Midbrain (tissue), 1 donor: ENCODE measurements at places on chromosomes 11 and 22.
A peak's percentile ranks its signal among the peaks of the same experiment; 100 is the strongest.

DNA sequence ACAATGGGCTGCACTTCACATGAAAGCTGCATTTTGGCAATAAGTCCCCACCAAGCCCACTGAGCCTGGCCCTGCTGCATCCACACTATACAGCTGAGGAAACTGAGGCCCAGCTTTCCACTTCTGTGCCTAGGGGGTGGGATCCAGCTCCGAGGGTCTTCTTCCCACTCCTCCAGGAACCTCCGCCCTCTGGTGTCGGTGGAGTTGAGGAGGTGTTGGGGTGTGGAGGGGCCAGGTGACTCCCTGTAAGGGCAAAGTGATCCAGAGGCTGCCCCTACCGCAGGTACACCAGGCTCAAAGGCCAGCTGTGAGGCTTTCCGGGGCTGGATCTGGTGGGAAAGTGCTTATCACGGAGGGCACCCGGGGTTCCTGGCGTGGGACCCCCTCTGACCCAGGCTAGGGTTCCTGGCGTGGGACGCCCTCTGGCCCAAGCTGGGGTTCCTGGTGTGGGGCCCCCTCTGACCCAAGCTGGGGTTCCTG lies 125.0 kb downstream of the KCNQ1 start:
- DNase-seq, result no peak

DNA sequence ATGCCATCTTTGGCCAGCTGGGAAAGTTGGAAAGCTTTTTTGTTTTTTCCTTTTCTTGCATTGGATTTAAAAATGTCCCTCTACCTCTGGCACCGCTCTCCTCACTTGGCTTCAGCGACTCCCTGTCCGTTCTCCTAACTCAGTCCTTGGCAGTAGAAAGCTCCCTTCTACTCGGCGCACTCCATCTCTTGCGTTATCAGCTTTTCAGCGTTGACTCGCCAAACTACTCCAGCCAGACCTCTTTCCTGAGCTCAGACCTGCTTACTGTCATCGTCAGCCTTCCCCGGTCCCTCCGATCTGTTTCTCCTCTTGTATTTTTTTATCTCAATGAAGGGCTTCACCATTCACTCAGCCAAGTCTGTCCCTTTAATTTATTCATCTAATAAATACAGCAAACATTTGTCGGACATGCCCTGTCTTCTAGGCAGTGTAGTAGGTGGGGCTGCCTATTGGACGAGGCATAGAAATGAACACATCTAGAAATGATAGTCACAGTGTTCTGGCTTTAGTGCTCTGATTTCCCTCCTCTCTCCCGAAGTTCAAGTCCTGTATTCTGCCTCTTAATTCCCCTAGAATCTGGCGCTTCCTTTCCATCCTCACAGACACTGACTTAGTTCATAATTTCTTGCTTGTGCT lies 839 bp downstream of the CEP164 start:
- DNase-seq, result peak; percentile 63

- no peak for DNase-seq
Measured at GRCh38 chr22:48796310-48797015, 1031.2 kb downstream of the BRD1 start.

- no peak for DNase-seq
Measured at GRCh38 chr11:57468276-57468675, 7.9 kb downstream of the RTN4RL2 start.

GRCh38 chr11:113675003-113675561 lies 31.0 kb downstream of the TMPRSS5 start:
- DNase-seq, result no peak

DNA sequence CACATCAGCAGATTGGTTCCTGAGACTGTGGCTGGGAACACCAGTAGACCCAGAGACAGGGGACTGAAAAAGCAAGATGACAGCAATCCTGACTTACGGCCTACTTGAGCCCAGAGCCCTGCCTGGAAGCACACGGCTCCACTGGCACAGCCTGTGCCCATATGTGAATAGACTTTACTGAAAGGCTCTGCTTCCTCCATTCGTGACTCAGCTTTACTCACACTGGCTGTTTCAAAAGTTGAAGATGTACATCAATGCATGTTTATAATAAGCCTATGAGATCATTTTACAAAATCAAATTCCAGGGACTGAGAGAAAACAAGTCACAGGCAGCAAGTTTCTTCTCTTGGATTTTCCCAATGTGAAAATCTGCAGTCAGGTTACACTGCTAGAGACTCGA lies 134.6 kb upstream of the TEAD1 start:
- no peak for DNase-seq

DNA sequence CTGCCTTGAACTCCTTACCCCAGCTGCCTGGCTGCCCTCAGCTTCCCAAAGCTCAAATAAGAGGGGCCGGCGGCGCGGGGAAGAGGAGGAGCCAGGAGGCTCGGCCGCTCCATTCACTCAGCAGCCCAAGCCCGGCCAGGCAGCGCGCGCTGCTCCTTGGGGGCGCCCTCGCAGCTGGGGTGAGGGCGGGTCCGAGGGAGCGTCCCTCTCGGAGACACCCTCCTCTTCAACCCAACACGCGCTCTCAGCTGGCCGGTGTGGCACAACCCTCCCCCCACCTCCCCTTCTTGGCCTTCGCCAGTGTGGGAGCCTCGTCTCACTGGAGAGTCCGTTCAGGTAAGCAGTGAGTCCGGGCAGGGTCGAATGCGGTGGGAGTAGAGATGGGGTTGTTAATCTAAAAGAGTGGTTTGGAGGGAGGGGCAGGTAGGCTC lies at the start of gene WT1:
Gene WT1, minus strand, starts transcription at position 29 of the 431 bp plus-strand sequence.
- DNase-seq, result no peak

GRCh38 chr11:128776424-128777284 lies 82.8 kb downstream of the FLI1 start:
- DNase-seq, result no peak

GRCh38 chr11:32586576-32587190 lies 3.1 kb downstream of the EIF3M start:
- no peak for DNase-seq

GRCh38 chr11:112160091-112160848 lies 3.6 kb downstream of the IL18 start:
- no peak for DNase-seq

GRCh38 chr11:95700471-95700817 lies 89.1 kb downstream of the FAM76B start:
- no peak for DNase-seq

DNA sequence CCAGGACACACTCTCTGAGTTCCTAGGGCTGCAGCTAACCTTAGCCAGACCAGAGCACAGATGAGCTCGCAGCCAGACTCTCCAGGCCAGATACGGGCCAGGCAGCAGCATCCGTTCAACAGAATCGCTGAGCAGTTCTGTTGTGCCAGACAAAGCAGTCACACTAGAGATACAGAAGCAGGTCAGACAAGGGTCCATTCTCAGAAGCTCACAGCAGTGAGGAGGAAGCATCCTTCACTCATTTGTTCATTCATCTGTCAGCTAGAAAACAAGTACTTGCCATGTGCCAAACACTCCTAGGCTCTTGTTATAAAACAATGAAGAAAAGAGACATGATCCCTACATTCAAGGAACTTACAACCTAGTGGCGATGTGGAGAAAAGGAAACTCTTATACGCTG lies 2.6 kb downstream of the LMO2 start:
- no peak for DNase-seq

DNA sequence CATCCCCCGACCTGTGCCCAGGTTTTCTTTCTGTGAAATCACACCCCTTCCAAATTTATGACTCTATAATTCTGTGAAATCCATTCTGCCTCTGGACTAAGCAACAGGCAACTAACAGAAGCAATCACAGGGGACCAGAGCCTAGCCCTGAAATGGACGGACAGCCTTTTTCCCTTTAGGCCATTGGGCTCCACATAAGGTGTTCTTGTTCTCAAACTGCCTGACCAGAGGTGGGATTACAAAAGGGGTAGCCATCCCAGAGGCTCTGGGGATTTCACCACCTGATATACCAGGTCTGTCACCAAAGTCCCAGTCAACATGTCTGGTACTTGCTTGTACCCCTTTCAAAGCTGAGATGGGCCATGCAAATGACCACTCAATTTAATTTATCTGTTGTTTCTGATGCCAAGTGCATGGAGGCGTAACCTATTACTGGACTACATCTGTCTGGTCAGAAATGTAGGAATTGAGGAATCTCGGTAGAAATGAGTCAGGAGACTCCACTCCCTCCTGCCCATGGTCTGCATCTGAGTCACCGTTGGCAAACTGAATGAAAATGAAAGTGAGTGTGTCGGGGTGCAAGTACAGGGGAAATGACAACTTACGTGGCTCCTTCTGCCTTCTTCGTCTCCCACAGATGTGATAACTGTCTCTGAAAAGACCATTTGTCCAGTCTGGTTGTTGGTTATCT lies 10.2 kb downstream of the DKK3 start:
- DNase-seq, result no peak

- DNase-seq, result no peak
Measured at GRCh38 chr11:95850137-95850536, 59.8 kb downstream of the CEP57 start.

DNA sequence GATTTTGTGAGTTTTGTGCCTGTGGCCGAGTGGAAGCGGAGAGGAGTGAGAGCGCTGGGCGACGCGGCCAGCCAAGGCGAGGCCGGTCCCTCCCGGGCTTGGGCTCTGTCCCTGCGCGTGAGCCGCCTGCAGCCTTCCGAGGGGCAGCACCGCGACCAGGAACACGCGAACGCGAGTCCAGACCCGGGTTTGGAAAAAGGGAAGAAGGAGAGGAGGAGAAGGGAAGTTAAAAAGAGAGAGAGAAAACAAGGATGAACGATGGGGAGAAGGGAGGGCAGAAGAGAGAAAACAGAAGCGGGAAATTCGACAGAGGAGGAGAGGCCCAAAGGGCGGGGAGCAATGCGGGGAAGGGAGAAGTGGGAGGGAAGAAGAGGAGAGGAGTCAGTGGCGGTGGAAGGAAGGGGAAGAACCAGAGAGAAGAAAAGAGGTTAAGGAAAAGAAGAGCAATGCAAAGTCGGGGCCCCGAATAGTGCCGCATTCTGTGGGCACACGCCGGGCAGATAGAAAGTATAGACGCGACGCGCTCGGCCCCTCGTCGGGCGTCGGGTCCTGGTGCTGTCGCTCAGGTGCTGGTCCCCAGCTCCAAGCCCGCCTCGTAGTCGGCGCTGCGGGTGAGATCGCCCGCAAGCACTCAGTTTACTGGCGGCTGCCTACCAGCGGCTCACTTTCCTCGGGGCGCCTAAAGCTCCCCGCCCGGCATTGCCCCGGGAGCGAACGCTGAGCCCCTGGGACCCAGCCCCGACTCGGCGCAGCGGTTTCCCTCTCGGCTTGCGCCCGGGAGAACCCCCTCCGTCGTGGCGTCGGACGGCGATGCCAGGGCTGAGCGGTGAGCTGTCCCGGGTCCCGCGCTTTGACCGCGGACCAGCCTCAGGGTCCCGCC lies 2.8 kb upstream of the BARX2 start:
- DNase-seq, result no peak
